NCI-H446 (cell line): ENCODE measurements at places on chromosomes 6 and 20.
A peak's percentile ranks its signal among the peaks of the same experiment; 100 is the strongest.

DNA sequence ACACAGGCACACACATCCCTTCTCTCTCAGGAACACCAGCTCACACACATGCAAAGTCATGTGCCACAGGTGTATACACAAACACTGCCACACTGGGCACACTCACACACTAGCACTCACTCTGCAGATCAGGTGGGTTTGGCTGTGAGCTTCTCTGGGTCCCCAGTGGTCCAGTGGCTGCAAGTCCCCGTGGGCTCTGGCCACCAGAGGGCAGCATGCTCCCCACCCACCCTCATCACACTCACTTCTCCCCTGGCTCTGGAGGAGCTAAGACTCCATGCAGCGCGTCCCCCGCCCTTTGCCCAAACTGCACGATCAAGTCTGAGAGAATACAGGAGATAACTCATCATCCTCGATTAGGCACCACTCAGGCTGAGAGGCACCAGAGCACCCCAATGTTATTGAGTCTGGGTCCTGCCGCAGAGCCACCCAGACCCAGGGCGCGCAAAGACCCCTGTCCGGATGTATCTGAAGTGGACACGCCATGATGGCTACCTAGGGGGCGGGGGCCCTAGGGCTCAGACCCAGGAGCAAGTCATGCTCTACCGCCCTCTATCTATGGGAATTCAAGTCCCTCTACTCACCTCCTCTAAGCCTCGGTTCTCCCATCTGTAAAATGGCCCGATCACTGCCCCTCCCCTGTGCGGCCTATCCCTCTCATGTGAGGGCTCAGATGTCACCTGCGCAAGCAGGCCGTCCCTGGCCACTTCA, 90.5 kb downstream of the GRM4 start:
- peak; percentile 35 for DNase-seq

- peak; percentile 63 for DNase-seq
These were observed 65.8 kb upstream of the CCDC167 start for GRCh38 chr6:37565267-37566110.

DNA sequence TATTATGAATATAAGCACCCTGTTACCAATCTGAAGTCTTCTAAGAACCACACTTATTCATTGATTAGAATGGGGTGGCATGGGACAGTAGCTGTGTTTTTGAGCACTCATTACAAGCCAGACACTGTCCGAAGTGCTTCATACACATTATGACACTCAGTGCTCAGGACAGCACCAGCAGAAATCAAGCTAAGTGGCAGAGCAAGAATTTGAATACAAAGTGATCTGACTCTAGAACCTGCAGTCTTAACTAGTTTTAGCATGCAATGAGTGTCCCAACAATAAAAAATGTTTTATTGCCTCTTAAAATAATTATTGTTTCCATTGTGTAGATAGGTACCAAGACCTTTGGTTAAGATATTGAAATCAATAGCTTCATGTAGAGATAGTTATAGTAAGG, 39.1 kb upstream of the GLP1R start:
- DNase-seq, result no peak

DNA sequence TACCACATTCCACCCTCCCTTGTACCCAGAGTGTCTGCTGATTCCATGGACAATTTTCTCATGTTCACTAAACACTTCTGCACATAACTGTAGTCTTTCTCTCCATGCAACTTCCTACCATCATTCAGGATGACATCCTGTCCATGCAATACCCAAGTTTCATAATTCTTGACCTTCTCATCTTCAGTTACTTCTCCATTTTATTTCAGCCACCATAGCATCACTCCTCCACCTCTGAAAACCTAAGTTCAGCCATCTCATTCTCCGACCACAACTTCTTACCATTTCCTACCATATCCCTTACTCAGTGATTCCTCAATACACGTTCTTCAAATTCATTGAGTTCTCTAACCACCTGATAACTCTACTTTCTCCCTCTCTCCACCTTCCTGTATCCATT, 216.5 kb upstream of the TENT5A start:
- DNase-seq, result no peak

DNA sequence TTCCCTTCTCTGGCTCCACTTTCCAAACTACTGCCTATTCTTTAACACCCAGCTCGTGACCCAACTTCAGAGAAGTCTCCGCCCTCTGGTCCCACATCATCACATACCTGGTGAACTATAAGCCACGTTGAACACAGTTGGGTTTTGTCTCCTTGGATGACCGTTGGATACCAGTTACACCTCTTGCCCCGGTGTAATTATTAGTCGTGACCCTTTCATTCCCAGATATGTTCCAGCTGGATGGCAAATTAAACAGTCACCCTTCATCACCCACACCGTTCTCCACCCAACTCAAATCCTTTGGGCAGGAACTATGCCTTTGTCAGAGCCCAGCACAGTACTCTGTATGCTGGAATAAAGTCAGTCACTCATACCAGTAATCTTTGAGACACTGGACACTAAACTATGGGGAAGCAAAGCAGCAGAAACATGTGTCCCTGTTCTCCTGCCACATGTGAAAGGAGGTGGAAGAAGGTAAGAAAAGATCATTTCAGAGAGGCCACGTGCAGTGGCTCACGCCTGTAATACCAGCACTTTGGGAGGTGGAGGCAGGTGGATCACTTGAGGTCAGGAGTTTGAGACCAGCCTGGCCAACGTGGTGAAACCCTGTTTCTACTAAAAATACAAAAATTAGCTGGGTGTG, 22.5 kb downstream of the PLAGL2 start:
- DNase-seq, result no peak

DNA sequence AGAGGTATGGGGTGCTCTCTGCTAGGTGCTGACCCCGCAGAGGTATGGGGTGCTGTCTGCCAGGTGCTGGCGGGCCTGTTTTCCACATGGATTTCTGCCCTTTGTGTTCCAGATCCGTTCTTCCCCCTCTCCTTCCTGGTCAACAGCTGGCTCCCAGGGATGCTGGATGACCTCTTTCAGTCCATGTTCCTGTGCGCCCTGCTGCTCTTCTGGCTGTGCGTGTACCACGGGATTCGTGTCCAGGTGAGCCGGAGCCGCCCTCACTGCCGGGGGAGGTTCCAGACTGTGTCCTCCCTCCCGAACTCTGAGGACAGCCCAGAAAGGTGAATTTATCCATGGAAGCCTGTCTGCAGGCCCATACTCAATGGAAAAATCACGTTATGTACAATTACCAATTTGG, 36.3 kb downstream of the DYNLT1 start:
- no peak for DNase-seq

- no peak for DNase-seq
These were observed 712 bp downstream of the DEK start for GRCh38 chr6:18263418-18264218.

DNA sequence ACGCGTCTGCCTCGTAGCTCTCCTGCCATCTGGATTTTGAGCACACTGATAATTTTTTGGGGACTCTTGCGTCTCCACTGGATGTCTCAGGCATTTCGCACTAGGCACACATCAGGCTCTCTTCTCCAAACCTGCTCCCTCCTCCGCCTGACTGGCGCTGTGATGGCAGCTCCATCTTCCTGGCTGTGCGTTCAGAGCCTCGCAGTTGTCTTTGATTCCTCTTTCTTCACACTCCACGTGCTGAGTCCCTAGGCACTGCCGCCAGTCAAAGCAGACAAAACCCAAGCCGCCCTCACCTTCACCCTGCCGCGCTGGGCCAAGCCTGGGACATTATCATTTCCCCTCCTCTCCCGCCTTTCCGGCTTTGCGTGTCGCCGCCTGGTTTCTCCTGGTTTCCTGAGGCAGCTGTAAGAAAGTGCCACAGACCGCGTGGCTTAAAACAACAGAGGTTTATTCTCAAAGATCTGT, 778 bp downstream of the PSMG4 start:
- DNase-seq, result no peak

GRCh38 chr6:16694781-16695578, 66.3 kb downstream of the ATXN1 start:
- no peak for DNase-seq

GRCh38 chr6:168728056-168728455, 287.1 kb downstream of the SMOC2 start:
- DNase-seq, result no peak

DNA sequence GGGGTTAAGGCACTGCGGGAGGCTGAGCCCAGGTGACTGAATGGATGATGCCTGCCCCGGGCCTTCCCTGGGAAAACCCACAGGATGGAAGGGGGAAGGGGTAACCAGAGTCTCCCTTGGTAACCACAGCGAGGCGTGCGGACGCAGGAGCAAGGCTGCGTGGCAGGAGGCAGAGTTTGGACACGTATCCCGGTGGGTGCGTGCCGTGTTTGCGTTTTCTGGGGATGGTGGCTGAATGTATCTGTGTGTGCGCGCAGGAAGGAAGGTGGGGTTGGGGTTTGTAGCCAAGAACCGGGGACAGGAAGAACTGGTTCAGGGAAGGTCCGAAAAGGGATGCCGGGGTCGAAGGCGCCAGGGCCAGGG, 1.8 kb downstream of the MDGA1 start:
- no peak for DNase-seq

DNA sequence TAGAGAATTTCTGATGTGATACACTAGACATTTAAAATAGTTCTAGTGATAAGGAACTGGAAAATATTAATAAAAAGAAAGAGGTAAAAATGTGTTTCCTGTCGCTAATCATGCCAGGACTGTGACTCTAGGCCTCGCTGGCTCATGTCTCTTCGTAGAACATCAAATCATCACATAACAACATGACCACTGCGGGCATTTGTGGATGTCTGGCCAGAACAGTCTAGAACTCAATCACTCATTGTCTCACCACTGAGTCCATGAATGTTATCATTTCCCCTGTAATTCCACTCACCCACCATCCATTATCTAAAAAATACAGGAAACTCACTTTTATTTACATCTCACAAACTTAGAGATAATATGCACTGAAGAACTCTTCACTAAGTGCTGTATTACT, 3.4 kb downstream of the HMGN3 start:
- DNase-seq, result no peak

DNA sequence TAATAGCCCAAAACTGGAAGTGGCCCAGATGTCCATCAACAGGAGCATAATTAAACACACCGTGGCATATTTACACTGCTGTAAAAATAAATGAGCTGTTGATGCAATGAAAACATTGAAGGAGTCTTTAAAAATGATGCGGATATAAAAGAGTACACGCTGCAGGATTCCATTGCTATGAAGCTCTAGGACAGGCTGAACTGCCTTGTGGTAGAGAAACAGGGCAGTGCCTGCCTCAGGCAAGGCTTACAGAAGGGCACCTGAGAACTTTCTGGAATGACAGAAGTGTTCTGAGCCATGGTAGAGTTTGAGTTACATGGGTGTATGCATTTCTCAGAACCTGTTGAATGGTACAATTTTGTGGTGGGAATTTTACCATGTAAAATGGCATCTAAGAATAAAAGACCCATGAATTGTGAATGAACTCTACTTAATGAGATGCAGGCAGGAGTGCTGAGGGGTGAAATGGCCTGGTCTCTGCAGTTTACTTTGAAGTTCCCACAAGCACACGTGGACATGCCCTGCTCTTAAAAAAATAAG, 45.3 kb upstream of the RIN2 start:
- DNase-seq, result no peak

- no peak for DNase-seq
These were observed 135.3 kb upstream of the RREB1 start for GRCh38 chr6:6972456-6972855.

DNA sequence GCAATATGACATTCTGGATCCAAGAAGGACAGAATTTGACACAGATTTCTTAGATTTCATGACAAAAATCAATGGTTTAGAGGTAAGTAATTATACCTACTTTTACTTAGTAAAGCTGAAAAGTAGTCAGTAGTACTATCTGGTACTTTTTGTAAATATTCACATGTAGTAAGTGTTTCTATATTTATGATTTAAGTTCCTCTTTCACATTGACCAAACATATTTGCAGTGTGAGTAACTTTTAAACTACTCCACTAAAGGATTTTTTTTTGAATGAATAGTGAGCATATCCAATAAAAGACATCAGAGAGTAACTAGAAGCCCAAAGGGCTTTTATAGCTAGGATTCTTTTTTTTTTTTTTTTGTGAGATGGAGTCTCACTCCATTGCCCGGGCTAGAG, 60.8 kb downstream of the DNAH8 start:
- no peak for DNase-seq

DNA sequence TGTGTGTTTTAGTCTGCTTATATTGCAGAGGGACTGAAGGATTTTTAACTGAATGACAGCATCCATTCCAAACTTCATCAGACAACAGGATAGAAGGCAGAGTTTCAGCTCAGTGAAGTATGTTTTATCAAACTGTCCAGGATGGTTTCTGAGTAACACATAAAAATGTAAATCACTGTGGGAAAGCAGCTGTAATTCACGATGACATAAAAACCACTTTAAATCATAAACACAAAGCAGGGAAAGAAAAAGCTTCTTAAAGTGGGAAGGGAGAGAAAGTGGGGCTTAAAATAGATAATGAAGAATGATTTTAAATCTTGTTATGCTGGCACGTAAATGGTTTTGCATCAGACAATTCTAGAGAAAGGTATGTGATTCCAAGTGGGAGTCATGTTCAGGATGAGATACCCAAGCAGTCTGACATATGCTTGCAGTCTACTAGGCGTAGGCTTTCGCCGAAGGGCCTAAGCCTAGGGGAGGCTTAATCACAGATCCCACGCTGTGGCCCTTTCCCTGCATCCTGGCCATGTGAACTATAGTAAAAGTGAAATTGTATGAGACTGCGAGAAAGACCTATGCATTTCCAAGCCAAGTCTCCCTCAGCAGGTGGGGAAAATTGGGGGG, 610.6 kb downstream of the PRKN start:
- no peak for DNase-seq

- DNase-seq, result no peak
These were observed 39.1 kb upstream of the KLHL31 start for GRCh38 chr6:53704700-53705099.

GRCh38 chr6:124901084-124901483, 61.2 kb upstream of the RNF217 start:
- no peak for DNase-seq

DNA sequence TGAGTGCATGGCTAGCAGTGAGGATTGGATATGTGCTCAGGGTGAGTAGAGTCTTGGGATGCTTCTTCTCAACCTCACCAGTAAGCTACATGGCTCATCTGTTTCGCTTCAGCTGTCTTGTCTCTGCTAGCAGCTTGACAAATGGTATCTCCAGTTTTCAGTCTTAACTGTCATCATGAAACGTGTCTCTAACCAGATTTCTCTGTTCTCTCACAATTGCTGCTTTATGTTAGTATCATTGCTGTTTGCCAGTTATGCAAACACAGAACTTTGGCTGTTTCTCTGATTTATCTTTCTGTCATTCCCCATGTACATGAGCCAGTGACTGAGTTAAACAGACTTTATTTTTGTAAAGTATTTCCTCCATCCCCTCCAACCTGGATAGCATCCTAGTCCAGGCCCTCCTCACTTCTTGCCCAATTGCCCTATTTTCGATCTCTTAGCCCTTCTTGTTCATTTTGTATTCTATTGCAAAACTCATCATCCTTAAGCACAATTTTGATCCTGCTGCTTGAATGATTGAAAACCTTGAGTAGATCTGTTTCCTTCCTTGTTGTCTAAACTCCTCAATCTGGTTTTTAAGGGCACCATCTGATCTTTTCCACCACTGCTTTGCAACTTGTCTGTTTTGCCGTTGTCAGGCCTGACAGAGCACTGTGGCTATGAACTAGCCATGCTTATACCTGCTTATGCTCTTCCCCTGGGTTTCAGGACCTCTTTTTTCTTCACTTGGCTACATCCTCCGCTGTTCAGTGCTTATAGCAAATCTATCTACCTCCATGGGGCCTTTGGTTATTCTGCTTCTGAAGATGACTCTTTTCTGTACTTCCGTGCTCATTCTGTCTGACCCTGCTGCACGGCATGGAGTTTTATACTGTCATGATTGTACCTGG, 37.7 kb upstream of the ADIG start:
- no peak for DNase-seq

GRCh38 chr20:4613718-4614620, 107.7 kb upstream of the PRND start:
- peak; percentile 3 for DNase-seq

- DNase-seq, result no peak
These were observed 85.7 kb upstream of the FOXC1 start for GRCh38 chr6:1524040-1524480.
